ENCODE measurements at places on chromosomes 2 and 18.

DNA sequence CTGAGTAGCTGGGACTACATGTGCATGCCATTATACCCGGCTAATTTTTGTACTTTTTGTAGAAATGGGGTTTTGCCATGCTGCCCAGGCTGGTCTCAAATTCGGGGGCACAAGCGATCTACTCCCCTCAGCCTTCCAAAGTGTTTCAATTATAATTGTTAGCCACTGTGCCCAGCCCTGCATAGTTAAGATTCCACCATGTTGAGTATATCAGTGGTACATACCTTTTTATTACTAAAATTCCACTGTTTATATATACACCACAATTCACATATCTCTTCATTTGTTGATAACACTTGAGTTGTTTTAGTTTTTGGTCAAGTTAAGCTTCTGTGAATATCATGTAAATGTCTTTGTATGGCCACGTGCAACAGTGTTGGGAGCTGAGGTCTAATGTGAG is 12.8 kb upstream of the FMNL2 start:
- no peak for ATAC-seq

DNA sequence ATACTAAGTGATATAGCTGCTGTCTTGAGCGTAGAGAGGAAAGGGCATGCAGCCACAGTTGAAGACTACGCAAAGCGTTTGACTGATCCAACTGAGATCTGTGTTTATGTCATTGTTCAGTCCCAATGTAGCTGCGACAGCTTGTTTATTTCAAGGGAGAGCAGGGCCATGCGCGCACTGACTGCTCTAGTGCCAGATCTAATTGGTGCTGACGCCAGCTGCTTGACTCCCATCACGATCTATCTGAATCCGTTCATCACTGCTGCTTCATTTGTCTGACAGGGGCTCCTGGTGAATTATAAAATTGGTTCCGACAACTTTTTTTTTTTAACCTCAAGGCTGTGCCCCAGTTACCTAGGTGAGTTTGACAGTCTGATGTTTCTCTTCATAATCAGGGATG is 75.7 kb downstream of the CHST9 start:
- ATAC-seq: no peak

- ATAC-seq: no peak
These were observed 38.4 kb downstream of the ABCB11 start for GRCh38 chr2:168992591-168993349.

DNA sequence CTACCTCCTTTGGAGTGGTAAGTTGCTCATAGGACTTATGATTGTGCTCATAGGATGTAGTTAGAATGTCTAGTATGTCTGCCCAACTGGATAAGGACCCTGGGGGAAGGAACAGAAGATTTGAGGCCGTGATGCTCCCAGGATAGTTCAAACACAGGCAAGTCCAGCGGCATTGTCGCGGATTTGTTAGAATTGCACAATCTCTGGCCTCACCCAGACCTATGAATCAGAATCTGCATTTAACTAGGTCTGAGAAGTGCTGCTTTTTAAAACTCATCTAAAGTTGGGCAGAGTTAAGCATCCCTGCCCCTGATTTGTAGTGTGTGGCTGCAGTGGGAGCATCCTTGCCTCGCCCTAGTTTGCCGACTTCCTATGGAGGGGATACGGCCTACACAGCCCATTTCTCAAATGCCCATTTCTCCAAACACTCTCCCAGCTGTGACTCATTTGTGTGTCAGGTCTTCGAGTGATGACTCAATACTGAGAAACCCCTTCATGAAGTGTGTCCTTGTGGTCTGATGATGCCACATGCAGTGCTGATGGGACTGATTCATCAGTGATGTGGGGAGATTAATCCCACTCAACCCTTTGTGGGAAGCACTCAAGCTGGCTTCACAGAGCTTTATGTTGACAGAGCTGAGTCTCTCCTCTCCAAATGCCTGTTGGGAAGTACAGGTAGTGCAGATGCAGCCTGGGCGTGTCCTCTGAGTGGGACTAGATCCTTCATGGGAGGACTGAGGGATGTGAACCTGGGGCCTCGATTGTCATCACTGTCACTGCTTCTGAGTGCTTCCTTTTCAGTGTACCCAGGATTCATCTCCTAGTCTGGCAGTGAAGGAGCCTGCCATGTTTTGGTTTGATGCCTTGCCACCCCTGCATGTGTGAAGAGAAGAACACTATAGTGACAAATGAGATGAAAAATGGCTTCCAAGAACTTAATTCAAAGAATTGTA is 18.7 kb downstream of the SMIM21 start:
- no peak for ATAC-seq

- ATAC-seq: no peak
These were observed at the start of gene LDLRAD4 for GRCh38 chr18:13218368-13218991. Gene LDLRAD4 (plus strand): TSS chr18:13218760.

- ATAC-seq: no peak
These were observed 258.0 kb upstream of the SIX2 start for GRCh38 chr2:45267062-45267792.

- ATAC-seq: no peak
These were observed 10.7 kb downstream of the ZNF142 start for GRCh38 chr2:218648787-218649100.

DNA sequence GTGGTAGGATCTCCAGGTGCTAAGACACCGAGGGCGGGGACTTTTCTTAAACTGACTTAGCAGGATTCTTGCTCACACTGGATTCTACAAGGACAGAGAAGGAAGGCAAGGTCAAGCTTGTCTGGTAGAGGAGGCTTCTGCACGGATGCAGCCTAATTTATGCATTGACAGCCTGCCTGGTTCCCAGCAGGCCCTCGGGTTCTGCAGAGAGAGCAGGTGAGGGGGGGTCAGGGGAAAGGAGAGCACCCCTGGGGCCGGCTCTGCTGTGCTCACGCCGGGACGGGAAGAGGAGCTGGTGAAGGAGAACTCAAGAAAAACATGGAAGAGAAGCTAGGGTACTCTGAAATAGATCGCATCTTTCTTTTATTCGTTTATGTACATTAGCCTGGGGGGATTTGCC is 46.4 kb downstream of the ADI1 start:
- ATAC-seq: no peak

DNA sequence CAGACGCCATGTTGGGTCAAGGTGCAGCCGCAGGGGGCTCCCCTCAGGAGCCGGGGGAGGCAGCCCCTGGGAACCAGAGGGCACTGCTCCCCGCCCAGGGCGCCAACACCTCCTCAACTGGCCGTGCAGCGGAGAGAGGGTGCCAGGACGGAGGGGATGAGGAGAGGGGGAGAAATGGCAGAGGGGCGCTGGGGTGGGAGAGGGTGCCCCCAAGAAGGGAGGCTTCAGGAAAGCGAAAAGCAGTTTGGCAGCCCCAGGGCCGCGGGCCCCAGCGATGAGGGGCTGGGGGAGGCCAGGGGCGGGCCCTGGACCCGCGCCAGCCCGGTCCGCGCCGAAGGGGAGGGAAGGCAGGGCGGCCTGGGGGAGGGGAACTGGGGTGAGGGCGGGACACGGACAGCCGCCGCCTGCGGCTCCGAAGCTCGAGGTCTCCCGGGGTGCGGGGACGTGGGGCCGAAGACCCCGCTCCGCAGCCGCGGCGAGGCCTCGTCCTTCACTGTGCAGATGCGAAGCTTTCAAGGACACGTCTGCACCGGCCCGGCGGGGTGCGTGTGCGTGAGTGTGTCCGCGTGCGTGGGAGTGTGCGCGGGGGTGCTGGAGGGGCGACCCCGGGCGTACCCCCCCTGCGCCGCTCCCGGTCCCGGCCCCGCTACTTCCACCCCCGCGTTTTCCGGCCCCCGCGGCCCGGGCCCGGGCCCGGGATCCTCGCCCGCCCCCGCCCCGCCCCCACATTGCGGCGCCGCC is 1.4 kb downstream of the DNMT3A start:
- no peak for ATAC-seq

GRCh38 chr18:3156325-3156640 is 63.5 kb downstream of the MYOM1 start:
- no peak for ATAC-seq

All from stimulated activated memory B cell treated with anti-CD40 and anti-IgM and Interleukin-4, amounts not matched to agents 10 μg/mL and 1 μg/mL and 100 μg/mL, for 72 hours (primary cell).